HT1080 (cell line): ENCODE measurements at places on chromosomes 5 and 9.

- no peak for DNase-seq
Observed at GRCh38 chr5:124154714-124155113, 591.7 kb downstream of the ZNF608 start.

DNA sequence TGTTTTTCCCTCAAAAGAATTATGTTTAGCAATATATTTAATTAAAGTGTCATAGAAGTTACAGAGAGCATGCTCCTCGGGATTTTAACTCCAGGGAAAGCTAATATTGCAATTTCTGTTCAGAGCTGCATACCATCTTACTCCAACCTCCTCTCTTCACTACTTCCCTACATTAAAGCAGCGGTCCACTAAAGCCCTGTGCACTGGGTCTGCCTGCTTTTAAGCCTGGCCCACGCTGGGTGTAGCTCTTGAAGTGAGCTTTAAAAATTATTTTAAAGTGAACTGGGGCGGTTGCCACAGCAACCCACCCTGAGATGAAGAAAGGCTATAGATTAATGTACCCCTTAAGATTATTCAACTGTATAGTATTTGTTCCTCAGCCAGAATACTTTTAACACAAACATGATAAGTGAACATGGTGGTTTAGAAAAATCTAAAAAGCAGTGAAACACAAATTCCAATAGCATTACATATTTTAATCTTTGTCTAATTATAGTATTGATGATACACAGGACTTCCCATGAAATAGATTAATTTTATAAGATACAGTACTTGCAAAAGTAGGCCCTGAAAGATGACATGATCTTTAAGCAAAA, 3.9 kb upstream of the MEF2C start:
- DNase-seq, result no peak

GRCh38 chr5:3190930-3191329, 404.7 kb upstream of the IRX1 start:
- no peak for DNase-seq

DNA sequence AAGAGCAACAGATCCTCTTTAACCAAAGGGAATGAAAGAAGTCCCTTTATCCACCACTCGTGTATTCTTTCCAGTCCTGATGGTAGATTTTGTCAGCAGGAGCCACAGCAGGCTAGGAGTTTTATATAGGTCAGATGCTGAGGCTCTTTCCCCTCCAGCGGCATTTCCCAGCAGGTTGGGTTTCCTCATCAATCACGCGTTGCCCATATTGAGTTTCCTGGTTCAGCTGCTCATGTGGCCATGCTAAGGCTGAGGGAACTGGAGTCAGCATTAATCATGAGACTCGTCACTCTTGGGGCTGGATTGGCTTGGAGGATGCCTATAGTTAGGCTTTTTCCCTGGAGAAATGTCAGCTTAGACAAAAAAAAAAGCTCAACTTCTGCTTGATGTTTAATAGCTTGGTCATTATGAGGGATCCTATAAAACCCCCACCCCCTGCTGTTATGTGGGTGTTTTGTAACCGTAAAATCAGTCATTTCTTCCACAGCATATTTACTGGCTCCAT, 193.4 kb upstream of the GAS1 start:
- DNase-seq, result peak; percentile 77
